Sigmoid colon (tissue), 7 donors: ENCODE measurements at places on chromosomes 2 and 18. TPM values are rescaled to one million over a fixed set of nuclear protein-coding genes. Genes with fewer than 3 reads are reported as not detected.

Gene HOXD3
- 0.92 TPM for polyA plus RNA-seq

DNA sequence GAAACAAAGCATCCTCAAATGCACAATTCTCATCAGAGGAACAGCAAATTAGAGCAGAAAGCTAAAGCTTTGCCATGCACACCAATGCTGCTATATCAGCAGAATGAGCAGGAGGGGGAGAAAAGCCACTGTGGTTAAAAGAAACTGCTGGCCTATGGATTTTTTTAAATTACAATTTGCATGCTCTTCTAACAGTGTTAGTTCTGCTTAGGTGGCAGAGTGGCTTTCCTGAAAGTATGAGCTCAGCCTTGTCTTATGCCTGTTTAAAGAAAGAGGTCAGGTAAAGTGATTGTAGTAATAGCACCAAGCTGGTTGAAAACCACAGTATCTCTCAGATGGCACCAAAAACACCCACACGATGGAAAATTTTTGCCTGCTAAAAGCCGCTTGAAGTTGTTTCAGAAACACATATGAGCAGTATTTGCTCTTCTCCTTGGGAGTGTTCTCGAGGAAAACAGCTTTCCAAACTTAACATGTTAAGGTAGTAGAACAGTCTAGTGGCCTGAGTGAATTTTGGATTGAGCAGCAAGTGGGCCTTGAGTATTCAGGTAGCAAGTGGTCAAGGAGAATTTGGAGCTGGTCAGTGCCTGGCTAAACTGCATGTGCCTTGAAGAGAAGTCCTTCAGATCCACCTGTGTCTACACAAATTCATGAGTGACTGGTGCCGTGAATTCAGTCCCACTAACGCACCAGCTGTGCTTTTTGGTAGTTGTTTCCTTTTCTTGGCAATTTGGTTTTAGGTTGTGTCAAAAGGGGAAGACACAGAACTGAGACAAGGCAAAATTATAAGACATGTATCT, 19.6 kb upstream of the NDUFV2 start:
- no peak for DNase-seq

DNA sequence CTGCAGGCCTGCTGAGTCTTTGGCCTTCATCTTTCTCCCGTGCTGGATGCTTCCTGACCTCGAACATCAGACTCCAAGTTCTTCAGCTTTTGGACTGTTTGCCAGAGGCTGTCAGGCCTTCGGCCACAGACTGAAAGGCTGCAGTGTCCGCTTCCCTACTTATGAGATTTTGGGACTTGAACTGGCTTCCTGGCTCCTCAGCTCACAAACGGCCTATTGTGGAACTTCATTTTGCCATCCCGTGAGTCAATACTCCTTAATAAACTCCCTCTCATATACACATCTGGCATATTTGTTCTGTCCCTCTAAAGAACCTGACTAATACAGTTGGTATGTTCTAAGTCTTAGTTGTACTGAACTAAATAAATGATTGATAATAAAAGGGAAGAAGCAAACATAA, 702.8 kb upstream of the LINC00305 start:
- DNase-seq = no peak

Gene TCF7L1
- 1.2 TPM for polyA plus RNA-seq

GRCh38 chr2:62158444-62159121, 37.3 kb upstream of the B3GNT2 start:
- DNase-seq = no peak

DNA sequence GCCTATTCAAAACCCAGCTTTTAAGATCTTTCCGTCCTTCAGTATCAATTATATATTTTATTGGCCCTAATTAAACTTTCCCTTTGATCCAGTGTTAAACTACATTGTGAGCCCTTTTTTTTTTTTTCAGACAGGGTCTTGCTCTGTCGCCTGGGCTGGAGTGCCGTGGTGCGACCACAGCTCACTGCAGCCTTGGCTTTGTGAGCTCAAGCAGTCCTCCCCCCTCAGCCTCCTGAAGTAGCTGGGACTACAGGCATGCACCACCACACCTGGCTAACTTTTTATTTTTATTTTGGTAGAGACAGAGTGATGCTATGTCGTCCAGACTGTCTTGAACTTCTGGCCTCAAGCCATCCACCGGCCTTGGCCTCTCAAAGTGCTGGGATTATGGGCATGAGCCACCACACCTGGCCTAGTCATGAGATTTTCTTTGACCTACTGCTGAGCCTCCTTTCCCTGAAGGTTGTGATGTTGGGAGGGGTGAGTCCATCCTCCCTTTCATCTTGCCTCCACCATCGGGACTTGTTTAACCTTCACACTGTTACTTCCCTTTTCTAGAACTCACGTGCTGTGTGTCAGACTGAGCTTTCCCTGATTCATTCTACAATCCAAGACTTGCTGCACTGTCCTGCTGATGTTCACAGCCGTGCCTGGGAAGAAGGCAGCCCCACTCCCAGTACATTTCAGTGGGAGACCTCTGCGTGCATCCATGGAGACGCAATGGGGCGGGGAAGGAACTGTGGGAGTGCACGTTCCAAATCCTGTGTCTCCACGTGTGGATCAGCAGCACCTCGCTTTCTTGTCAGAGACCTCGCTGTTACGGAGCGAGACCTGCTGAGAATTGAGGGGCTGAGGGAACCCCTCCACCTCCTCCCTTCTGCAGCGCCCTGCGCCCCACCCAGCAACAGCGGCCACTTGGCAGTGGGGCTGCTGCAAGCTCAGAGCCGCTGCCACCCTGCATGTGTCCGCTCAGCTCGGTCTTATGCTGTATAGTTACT, 10.8 kb downstream of the OXER1 start:
- DNase-seq = no peak

Gene CDH19
- 0.46 TPM for polyA plus RNA-seq

Gene MYOM1
- 3.3 TPM for polyA plus RNA-seq

GRCh38 chr2:191611614-191612013, 66.3 kb upstream of the NABP1 start:
- no peak for DNase-seq

DNA sequence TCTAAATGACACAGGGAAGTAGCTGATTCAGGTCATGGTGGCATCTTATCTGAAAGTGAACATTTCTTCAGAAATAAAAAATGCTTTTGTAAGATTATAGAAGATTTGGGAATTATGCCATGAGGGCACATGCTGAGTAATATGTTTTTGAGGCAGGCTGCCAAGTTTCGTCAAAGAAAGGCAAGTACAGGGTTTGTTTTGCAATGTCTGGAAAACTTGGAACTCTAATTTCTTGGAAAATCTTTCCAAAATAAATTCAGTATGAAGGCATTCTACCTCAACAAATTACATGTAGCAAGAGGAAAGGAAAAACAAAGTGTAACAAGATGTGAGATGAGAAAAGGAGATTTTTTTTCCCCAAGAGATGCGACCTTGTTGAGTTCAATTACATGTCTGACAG, 167.7 kb downstream of the PLCL1 start:
- DNase-seq = peak; percentile 74

DNA sequence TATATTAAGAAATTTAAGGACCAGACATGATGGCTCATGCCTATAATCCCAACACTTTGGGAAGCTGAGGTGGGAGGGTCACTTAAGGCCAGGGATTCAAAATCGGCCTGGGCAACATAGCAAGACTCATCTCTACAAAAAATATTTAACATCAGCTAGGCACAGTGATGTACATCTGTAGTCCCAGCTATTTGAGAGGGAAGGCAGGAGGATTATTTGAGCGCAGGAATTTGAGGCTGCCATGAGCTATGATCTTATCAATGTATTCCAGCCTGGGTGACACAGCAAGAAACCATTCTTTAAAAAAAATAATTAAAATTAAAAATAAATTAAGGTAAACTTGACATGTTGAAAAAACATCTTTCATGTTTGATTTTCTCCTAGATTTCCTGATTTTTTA, 564.2 kb downstream of the MBD2 start:
- no peak for DNase-seq

DNA sequence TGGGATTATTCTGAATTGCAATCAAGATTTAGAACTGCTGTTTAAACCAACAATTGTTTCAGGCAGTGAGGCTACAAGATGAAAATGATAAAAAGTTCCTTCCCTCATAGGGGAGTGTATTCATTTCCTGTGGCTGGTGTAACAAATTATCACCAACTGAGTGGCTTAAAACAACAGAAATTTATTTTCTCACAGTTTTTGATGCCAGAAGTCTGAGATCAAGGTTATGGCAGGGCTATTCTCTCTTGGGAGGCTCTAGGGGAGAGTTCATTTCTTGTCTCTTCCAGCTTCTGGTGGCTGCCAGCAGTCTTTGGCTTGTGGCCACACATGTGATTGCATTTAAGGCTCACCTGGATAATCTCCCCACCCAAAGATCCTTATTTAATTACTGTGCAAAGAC, 290.5 kb upstream of the ZSWIM2 start:
- no peak for DNase-seq

GRCh38 chr2:71449343-71449742, 4.0 kb upstream of the DYSF start:
- no peak for DNase-seq

Gene TMEM169
- not detected for polyA plus RNA-seq

Gene CKAP2L
- polyA plus RNA-seq = under 0.01 TPM

DNA sequence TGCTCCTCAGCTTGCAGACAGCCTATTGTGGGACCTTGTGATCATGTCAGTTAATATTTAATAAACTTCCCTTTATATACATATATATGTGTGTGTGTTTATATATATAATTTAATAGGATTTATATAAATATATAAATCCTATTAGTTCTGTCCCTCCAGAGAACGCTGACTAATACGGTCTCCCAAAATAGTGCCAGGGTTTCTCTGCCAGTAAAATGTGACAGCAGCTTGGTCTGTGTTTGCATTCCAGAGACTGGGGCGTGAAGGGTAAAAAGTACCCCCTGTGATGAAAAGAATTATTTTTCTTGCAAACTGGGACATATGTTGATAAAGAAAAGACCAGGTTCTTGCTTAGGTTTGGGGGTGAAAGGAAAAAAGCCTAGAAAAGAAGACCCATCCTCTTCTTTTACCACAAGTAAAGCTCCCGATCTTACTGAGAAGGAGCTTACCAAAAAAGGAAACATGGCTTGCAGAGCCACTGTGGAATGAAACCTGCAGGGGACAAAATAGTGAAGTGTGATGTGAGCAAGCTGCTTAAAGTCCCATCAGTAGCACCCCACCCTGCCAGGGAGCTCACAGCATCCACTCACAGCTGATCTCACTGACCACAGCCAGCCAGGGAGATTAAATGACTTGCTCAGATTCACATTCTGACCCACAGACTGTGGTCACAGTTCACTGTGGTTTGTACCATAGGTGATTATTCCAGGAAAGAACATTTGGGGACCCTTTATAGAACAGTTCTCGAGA, 110.9 kb upstream of the RMP24 start:
- DNase-seq = no peak

DNA sequence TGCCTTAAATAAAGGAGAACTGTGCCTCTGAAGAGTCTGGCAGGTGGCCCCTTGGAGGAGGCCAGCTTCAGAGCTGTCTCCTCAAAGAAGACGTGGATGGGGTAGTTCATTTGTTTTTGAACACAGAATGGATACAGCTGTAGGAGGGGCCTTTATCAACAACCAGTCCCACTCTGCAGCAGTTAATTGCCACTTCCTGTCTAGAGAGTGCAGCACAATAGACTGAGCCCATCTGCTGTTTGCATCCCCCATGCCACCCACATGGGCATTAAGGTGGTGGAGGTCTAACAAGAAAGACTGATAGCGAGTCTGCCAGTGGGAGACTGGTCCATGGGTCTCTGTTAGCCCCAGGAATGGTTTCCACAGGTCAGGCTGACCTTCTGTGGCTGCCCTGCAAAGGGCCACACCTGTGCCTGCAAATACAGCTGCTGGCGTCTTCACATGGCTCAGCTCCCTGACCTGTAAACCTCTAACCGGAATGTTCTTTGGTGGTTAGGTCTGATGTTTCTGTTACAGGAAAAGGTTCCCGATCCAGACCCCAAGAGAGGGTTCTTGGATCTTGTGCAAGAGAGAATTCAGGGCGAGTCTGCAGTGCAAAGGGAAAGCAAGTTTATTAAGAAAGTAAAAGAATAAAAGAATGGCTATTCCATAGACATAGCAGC, 153.3 kb upstream of the ITGA6 start:
- no peak for DNase-seq

GRCh38 chr2:137940154-137940553, 24.1 kb upstream of the HNMT start:
- no peak for DNase-seq

GRCh38 chr2:220452561-220452960, 825.1 kb downstream of the SLC4A3 start:
- no peak for DNase-seq

GRCh38 chr2:134897932-134898331, 20.7 kb upstream of the CCNT2 start:
- no peak for DNase-seq
